ENCODE measurements at places on chromosomes 4 and X.

- DNase-seq: no peak
Observed at GRCh38 chr4:6278801-6279197, 9.1 kb downstream of the WFS1 start.

GRCh38 chrX:149476513-149476912 is 28.6 kb downstream of the IDS start:
- DNase-seq: no peak

- no peak for DNase-seq
Observed at GRCh38 chrX:136480383-136480782, 7.4 kb upstream of the BRS3 start.

DNA sequence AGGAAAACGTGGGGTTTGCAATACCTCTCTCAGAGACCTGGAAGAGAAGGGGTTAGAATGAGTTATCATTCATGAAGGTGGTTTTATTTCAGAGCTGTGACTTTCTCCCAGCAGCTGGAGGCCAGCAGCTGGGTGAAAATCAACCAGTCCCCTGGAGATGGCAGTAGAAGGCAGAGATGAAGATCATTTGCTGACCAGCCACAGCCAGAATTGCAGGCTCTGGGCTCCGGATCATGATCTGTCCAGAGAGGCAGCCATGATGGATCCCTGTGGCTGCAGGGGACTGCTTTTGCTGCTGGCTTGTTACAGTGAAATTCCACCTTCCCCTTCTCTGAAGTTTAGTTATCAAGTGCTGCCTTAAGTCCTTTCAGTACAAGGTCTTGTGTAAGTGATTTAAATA is 46.9 kb upstream of the TAB3 start:
- DNase-seq: no peak

DNA sequence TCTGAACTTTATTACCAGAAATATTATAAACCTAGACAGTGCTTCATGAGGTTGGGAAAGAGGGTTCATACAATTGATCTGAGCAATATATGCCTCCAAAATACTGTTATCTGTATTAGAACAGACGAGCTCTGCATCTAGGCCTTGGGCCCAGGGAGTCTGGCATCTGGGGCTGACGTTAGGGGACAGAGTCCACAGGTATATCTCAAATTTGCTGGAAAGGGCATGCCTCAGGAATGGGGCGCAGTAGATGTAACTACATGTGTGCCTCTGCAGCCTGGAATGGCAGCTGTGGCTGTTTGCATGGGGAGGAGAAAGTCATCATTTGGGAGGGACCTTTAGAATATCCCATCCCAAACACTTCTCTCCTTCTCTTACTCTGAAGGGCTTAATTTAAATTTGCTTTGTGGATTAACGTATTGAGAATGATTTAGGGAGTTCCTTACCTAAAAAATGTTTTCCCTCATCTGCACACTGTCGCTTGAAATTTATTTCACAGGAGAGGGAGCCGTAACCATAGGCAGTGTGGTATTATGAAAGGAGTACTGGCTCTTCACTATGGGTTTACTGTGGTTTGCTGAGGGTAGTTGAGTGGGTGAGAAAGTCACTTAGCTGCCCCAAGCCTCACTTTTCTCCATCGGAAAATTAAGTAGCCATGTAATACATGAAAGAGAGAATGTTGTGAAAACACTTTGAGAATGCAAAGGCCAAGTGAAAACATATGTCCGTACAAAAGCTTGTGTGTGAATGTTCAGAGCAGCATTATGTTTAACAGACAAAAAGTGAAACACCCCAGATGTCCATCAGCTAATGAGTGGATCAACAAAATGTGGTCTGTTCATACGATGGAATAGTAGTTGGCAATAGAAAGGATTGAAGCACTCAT is 5.9 kb downstream of the ADD1 start:
- no peak for DNase-seq

DNA sequence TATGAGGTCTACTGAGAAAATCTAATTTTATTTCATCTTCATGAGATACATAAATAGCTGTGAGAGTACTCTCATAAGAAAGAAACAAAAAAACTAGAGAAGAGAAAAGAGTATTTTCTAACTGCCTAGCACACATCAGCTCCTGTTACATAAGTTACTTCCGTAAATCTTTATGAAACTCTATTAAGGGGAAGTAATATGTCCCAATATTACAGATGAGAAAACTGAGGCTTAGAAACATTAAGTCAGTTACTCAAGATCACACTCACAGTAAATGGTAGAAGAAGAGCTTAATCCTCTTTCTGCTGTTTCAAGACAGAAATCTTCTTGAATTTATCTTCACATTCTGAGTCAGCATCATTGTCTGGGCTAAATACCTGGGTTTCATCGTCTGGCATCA is 164.1 kb downstream of the DTHD1 start:
- no peak for DNase-seq

DNA sequence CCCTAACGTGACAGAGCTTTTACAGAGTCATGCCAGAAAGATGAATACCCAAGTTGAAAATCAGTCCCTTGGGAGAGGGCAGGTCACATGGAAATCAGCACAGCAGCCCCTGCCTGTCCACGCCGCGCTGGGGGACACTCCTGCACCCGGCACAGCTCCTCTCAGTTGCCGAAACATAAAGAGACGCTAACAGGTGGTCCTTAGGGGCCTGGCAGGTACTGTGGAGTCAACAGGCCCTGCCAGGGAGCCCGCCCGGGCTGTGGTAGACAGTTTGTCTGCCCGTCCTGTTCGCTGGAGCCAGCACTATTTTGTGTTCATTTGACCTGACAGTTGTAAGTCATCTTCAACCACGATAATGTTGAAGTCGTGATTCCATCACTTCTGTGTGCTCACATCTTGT is 30.5 kb downstream of the NELFA start:
- DNase-seq: no peak

- DNase-seq: no peak
Observed at GRCh38 chr4:86386817-86387415, 27.1 kb upstream of the MAPK10 start.

DNA sequence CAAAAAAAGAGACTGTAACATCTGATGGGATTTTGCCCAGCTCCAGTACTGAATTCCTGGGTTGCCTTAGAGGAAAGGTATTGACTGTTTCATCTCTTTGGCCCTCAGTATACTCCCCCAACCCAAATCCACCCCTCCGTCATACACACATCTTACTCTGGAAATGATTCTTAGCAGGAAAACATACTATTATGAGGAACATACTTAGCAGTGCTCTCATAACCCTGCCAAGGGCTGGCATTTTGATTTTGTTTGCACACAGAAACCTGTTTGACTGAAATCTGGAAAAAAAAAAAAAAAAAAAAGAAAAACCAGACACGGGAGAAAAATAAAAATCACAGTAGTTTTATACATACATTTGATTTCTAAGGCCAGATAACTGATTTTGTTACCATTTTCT is 19.4 kb upstream of the AR start:
- no peak for DNase-seq

- DNase-seq: no peak
Observed at GRCh38 chr4:2411786-2412510, 6.5 kb downstream of the ZFYVE28 start.

GRCh38 chr4:128831531-128832242 is 22.2 kb downstream of the JADE1 start:
- peak; percentile 90 for DNase-seq

DNA sequence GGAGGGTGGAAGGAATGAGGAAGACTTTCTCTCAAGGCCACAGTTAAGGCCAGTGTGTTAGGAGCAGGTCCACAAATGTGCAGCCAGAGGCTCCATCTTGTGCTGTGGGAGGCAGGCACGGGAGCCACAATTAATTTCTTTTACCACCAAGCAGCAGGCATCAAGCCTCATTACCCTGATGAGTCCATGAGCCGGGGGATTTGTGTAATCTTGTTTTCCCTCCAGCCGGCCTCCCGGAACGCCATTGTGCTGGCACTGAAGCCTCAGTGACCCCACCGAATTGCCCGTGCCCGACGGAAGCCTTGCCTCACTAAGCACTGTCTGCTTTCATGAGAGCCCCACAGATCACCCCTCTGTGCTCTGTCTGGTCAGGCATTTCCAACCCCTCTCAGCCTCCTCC is 154.7 kb upstream of the STX18 start:
- DNase-seq: no peak

GRCh38 chr4:119149110-119149509 is 13.5 kb downstream of the MYOZ2 start:
- no peak for DNase-seq

- no peak for DNase-seq
Observed at GRCh38 chrX:69077895-69078455, 87.3 kb downstream of the PJA1 start.

GRCh38 chr4:81003597-81004111 is 26.9 kb upstream of the BMP3 start:
- DNase-seq: no peak

DNA sequence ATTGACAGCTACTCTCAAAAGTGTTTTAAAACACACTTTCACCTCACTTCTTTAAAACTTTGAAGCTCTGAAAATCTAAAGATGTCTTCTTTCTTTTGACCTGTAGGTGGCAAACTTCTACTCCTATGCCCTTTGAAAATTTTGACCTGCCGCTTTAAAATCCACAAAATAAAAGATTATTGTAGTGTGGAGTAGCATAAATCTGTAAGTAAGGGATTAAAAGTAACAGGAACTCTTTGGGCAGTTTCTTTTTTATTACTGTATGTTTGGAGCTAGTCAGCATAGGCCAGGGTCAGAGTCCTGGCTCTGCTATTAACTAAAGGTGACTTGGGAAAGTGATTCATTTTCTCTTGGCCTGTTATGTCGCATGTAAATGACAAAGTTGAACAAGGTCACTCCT is 25.5 kb downstream of the BBS12 start:
- DNase-seq: no peak

- no peak for DNase-seq
Observed at GRCh38 chr4:153651587-153651986, 32.5 kb upstream of the TLR2 start.

DNA sequence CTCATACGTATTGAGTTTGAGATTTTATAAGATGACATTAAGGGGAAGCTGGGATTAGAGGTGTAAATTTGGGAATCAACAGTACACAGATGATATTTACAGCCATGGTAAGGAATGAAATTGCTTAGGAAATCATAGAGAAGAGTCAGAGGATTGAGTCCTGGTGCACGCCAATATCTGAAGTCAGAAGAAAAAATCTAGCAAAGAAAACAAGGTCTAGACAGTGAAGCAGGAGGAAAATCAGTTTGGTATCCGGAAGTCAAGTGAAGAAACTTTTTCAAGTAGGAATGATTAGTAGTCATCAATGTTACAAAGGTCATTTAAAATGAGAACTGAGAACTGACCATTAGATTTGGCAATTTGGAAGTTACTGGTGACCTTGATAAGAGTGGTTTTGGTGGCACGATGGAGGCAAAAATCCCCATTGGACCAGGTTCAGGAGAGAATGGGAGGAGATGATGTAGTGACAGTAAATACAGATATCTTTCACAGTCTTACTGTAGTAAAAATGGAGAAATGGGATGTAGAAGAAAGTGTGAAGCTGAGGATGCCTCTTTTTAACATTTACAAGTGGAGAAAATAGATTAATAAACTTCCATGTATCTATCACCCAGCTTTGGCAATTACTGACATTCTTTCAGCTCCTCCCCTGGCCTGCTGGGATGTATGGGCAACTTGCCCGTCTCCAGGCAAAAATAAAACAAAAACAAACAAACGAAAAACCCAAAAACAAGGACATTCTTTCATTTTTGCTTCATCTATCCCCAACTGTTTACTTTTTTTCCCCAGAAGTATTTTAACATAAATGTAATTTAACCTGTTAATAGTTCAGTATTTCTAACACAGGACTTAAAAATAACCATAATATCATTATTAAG is 11.4 kb upstream of the GPR34 start:
- DNase-seq: no peak

- DNase-seq: no peak
Observed at GRCh38 chrX:81261576-81261975, 59.7 kb downstream of the SH3BGRL start.

DNA sequence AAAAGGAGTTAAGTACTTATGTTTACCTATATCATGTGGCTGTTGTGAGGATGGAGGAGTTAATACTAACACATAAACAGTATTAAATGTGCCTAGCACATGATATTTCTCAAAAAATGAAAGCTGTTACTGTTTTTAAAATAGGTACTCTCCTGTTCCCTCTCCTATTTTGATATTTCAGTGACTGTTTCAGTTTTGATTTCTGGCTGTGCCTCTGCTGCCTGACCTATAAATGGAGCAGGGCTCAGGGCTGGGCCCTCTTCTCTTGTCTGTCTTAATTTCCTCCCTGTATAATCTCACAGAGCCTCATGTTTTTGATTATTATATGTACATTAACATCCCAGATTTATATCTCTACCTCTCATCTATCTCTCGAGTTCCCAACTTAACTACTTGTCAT is 93.3 kb downstream of the UGT8 start:
- DNase-seq: no peak

DNA sequence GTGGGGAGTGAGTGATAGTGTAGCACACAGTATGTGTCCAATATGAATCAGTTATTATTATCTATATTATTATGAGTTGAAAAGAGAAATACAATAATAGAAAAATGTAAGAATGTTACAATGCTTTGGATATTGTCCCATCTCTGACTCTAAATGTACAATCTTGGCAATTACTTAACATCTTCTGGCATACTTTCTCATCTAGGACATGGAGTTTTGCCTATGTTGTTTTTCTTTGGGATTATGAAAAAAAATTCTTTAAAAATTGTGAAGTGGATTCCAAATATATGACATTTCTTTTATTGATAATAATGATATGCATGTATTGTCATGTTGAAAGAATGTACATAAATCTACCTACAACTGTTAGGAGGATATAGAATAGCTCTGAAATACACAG is 84.1 kb downstream of the TBCK start:
- DNase-seq: no peak

DNA sequence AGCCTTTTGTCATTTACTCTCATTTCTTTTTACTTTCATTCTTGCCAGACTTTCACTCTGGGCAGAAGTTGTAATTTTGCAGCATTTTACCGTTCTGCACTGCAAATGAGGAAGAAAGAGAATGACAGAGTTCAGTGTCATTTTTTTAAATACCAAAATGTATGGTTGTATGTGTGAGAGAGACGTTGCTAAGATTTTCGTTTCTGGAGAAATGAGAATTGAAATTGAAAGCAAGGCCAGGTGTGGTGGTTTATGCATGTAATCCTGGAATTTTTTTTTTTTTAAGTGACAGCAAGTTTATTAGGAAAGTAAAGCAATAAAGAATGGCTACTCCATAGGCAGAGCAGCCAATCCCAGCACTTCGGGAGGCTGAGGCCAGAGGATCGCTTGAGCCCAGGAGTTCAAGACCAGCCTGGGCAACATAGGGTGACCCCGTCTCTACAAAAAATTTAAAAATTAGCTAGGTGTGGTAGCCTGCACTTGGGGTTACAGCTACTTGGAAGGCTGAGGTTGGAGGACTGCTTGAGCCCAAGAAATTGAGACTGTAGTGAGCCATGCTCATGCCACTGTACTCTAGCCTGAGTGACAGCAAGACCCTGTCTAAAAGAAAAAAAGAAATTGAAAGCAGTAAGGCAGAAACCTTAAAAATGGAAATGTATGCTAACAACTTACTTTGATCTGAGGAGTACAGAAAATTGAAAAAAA is 12.9 kb downstream of the DCK start:
- no peak for DNase-seq

DNA sequence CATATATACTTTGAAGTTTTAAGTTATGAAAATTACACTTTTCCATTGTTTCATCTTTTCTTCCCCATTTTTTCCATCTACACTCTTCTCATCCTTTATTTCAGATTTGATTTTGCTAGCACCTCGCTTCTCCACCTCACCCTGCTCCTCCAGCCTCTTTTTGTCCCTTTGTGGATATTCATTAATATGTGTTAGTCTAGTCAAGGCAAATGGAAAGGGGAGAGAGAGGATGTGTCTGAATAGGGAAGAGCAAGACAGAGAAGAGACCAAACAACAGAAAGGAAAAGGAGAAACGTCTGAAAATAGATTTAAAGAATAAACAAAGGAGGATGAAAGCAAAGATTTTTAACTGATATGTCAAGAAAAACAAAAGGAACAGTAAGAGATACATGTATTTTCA is 24.1 kb downstream of the GPM6A start:
- DNase-seq: peak; percentile 38
